Heart right ventricle (tissue), 16 donors: ENCODE measurements at places on chromosomes 6 and 20. TPM values are rescaled to one million over a fixed set of nuclear protein-coding genes. Genes with fewer than 3 reads are reported as not detected.
A peak's percentile ranks its signal among the peaks of the same experiment; 100 is the strongest.

Gene IRF4
- 0.08 TPM for total RNA-seq

Gene REM1
- 1.4 TPM for total RNA-seq

Gene RAET1L
- not detected for total RNA-seq

Gene SAMD5
- total RNA-seq = 1.3 TPM

Gene CLVS2
- not detected for total RNA-seq

DNA sequence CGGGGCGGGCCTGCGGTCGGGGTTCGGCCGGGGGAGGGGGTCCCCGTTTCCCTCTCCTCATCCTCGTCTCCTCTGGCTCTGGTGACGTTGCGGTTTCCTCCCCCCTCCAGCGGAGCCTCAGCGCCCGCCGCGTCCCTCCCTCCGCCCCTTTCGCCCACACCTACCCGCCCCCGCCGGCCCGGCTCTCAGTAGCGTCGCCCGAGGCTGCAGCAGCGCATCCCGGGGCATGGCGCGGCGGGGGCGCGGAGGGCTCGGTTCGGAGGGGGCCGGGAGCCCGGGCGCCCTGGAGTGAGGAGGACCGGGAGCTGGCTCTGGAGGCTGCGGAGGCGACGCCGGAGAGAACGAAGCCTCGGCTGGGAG, at the start of gene DSE:
TSS of gene DSE (plus strand) at position 188 of the 360 bp plus-strand sequence. CDS start 28,304 bp downstream, outside the sequence.
- peak within 1 kb of the TSS; percentile 90 for H3K27ac ChIP-seq
- no peaks in the 10 kb centered on the region for H3K36me3 ChIP-seq
- H3K4me3 ChIP-seq = peak within 1 kb of the TSS; percentile 50
- peak; percentile 85 for DNase-seq
- H3K4me1 ChIP-seq = no peaks in the 10 kb centered on the region

DNA sequence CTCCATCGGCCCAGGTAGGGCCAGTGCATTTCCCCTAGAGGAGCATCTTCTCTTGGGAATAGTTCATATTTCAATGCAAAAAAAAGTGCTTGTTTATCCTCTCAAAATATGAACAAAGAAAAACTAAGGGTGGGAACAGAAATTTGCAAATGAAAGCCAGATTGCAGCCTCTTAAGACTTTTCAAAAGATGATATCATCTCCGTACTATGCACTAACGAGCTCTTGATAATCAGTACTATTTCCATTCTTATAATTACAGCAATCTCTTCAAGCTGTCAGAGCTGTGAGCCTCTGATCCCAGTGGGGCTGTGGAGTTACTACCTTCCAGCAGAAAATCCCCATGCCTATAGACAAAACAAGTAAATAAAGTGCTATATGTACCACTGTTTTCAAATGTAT, 77.1 kb downstream of the SOD2 start:
- H3K36me3 ChIP-seq = no peaks in the 10 kb centered on the region
- no peaks in the 10 kb centered on the region for H3K27me3 ChIP-seq
- no peak for DNase-seq
- H3K4me1 ChIP-seq = no peaks in the 10 kb centered on the region
- H3K27ac ChIP-seq = no peak overlapping the region

GRCh38 chr6:31821301-31822035, 6.1 kb upstream of the HSPA1B start:
- H3K27me3 ChIP-seq = no peaks in the 10 kb centered on the region
- H3K4me3 ChIP-seq = peak overlapping the region; percentile 49
- DNase-seq = peak; percentile 83
- peaks cover 72% of the 10 kb centered on the region for H3K4me1 ChIP-seq

Gene IMPG1
- total RNA-seq = not detected

DNA sequence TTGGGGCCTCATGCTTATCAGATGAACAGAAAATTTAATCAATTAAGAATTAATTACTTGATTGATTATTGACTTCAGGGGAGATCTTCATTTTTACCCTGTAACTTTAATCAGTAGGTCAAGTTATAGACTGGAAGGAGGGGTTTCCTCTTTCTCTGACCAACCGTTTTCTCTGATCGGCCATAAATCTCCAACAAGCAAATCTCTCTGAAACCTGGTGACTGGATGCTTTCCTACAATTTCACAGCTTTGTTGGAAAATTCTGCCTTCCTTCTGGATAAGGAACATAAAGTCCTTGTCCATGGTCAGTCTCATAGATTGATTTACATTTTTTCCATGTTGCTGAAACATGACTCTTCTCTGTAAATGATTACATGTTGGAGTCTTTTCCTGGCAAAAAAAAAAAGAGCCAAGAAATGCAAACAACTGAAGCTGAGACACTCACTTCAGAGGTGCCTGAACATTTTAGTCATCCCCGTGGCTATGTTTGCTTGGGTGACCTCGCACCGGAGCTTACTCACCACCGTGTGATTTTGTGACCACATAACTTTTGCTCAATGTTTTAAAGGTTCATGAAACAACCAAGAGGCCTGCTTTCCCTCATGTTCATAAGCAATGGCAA, 31.0 kb downstream of the IRF4 start:
- peaks cover 5% of the 10 kb centered on the region for H3K27me3 ChIP-seq
- no peak for DNase-seq
- H3K36me3 ChIP-seq = no peaks in the 10 kb centered on the region
- no peak overlapping the region for H3K27ac ChIP-seq

DNA sequence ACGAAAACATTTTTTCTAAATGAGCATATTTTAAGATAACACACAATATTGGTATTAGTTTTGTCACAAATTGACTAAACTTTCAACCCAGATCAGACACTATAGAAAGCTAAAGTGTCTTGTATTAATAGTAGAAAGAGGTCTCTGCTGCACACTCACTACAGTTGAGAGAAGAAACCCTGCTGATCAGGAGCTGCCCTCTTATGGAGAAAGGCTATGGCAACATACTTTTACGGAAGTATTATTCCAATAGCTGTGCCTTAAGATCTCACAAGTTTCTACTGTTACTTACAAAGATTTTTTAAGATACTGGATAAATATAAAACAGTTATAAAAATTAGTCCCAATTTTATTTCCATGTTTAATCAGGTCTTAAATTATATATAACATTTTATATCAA, 155.7 kb downstream of the RIMS1 start:
- no peak for DNase-seq
- H3K27me3 ChIP-seq = no peaks in the 10 kb centered on the region
- no peaks in the 10 kb centered on the region for H3K4me1 ChIP-seq
- H3K27ac ChIP-seq = no peak overlapping the region
- no peaks in the 10 kb centered on the region for H3K36me3 ChIP-seq

DNA sequence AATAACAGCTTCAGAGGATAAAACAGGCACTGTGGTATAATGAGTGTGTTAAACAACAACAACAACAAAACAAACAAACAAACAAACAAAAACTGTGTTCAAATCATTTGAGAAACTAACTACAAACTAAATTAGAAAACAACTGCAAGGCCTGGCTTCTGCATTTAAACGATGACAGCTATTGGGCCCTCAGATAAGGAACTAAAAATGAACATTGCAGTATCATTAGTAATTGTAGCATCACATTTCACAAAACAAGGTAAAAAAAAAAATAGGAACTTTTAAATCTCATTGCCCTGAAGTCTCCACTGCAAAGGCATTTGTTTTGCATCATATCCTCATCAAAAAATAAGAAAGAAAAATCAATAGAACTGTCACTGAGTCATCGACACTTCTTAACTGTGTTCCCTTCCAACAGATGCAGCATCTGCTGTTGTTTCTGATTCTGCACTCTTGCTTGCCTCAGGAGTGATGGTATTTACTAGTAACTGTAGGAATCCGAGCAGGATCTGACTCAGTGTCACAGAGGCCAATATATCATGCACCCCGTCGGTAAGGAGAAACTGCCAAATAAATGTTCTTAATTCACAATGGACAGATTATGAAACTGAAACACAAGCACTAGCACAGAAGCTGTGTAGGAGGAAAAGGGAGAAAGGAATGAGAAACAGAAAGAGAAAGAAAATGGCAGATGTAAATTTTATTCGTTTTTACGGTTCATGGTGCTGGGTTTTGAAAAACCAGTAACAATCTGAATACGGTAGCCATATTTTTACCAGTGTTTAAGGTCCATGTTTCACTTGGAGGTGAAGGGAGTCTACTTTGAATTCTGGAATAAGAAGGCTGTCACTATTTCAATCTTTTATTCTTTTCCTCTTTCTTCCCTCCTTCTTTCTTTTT, 365.7 kb upstream of the EPHA7 start:
- H3K36me3 ChIP-seq = no peaks in the 10 kb centered on the region
- peak overlapping the region; percentile 6 for H3K27ac ChIP-seq
- peak overlapping the region; percentile 21 for H3K4me3 ChIP-seq
- H3K27me3 ChIP-seq = no peaks in the 10 kb centered on the region

DNA sequence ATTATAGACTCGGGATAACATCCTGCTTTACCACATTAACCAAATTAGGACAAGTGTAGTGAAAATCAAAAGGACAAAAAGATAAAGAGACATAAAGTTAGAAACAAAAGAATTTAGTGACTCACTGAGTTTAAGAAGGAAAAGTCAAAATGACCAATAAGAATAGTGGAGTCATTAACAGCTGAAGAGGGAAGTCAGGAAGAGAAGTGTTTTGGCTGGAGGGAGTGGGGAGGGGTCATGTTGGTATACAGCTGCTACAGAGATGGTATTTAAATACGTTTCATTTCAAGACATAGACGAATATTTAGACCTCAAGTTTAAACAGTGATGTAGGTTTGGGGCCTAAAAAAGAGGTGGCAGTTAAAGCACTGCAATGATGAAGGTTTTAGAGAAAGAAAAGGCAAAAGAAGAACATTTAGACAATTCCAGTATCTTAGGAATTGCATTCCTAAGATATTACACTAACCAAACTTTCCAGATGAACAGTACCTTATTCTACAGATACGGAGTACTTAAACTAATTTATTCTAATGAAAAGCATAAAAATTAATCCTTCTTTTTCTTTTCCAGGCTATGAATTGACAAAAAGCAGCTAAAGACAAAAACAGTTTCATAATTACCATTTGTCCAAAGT, 10.6 kb downstream of the FKBP5 start:
- no peaks in the 10 kb centered on the region for H3K27me3 ChIP-seq
- DNase-seq = no peak
- H3K4me1 ChIP-seq = peaks cover 59% of the 10 kb centered on the region
- peak overlapping the region; percentile 7 for H3K27ac ChIP-seq
- no peaks in the 10 kb centered on the region for H3K36me3 ChIP-seq

Gene NFKBIE
- total RNA-seq = 1.7 TPM

GRCh38 chr6:137761072-137761471, 106.0 kb upstream of the TNFAIP3 start:
- H3K4me3 ChIP-seq = no peak overlapping the region
- no peak overlapping the region for H3K27ac ChIP-seq
- no peaks in the 10 kb centered on the region for H3K36me3 ChIP-seq
- no peak for DNase-seq
- no peaks in the 10 kb centered on the region for H3K4me1 ChIP-seq
- H3K27me3 ChIP-seq = no peaks in the 10 kb centered on the region

DNA sequence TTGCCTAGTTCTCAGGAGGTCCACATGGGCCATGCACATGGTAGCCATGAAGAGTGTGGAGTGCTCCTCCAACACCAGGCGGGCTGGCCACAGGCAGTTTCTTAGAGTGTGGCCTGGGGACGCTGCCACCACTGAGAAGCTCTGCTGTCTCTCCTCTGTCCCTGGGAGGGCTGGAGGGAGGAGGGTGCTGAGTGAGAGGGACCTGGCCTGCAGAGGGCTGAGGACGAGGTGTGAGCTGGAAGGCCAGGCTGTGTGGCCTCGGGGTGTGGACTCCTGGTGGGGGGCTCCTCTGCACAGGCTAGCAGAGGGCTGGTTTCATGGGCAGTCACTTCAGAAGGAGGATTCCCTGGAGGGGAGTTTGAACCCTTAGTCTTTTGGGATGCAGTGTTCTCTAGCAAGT, 39.7 kb downstream of the SYNJ2 start:
- no peaks in the 10 kb centered on the region for H3K36me3 ChIP-seq
- H3K27ac ChIP-seq = no peak overlapping the region
- no peaks in the 10 kb centered on the region for H3K27me3 ChIP-seq
- DNase-seq = no peak

Gene VARS1
- 32.8 TPM for total RNA-seq

GRCh38 chr6:143583542-143584327, 72.2 kb upstream of the FUCA2 start:
- peaks cover 24% of the 10 kb centered on the region for H3K4me1 ChIP-seq
- no peaks in the 10 kb centered on the region for H3K36me3 ChIP-seq
- no peak overlapping the region for H3K4me3 ChIP-seq
- H3K27me3 ChIP-seq = no peaks in the 10 kb centered on the region
- no peak overlapping the region for H3K27ac ChIP-seq
- no peak for DNase-seq

DNA sequence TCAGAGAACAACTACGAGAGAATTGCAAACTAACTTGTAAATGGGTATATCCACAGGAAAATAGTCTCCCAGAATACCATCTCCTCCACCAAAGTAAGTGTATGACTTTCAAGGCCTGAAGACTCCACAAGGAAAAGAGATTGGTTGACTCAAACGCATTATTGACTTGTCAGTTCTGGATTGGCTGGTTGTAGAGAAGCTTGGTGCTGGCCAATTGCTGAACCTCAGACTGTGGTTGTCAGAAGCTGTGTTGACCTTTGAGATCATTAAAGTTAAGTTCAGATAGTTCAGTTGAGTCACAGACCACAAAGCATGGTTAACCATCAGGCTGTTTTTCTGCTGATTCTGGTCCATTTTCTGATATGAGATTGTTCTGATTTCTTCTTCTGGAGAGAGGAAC, 388.3 kb downstream of the BMP2 start:
- H3K27me3 ChIP-seq = no peaks in the 10 kb centered on the region
- no peaks in the 10 kb centered on the region for H3K36me3 ChIP-seq
- DNase-seq = no peak
- no peak overlapping the region for H3K4me3 ChIP-seq
- no peaks in the 10 kb centered on the region for H3K4me1 ChIP-seq

Gene PLAGL1
- 15.6 TPM for total RNA-seq

GRCh38 chr6:36235309-36235708, 34.6 kb upstream of the PNPLA1 start:
- DNase-seq = no peak
- no peak overlapping the region for H3K27ac ChIP-seq
- H3K27me3 ChIP-seq = no peaks in the 10 kb centered on the region
- no peak overlapping the region for H3K4me3 ChIP-seq

Gene SCRT2
- total RNA-seq = not detected

DNA sequence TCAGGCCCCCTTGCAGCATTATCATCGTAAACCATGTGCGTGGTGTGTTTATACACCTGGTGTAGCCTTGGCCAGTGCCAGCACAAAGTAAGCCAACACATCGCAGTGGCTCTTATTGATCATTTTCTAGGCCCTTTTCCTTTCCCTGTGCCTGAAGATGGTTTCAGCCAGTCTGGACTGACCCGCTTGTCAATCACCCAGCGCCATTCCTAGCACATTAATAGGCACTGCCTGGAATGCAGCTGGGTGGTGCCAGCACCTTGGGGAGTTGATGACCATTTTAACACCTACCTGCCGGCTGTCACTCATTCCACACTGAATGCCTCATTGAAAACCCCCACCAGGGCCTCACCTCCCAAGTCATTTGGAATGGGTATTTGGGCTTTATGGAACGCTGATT, 4.9 kb upstream of the UQCC2 start:
- DNase-seq = no peak
- no peak overlapping the region for H3K4me3 ChIP-seq
- H3K4me1 ChIP-seq = peaks cover 17% of the 10 kb centered on the region
- H3K27ac ChIP-seq = no peak overlapping the region
- H3K36me3 ChIP-seq = peaks cover 1% of the 10 kb centered on the region
- no peaks in the 10 kb centered on the region for H3K27me3 ChIP-seq

Gene EFCAB8
- not detected for total RNA-seq
